ENCODE measurements at places on chromosomes 16 and 17.

DNA sequence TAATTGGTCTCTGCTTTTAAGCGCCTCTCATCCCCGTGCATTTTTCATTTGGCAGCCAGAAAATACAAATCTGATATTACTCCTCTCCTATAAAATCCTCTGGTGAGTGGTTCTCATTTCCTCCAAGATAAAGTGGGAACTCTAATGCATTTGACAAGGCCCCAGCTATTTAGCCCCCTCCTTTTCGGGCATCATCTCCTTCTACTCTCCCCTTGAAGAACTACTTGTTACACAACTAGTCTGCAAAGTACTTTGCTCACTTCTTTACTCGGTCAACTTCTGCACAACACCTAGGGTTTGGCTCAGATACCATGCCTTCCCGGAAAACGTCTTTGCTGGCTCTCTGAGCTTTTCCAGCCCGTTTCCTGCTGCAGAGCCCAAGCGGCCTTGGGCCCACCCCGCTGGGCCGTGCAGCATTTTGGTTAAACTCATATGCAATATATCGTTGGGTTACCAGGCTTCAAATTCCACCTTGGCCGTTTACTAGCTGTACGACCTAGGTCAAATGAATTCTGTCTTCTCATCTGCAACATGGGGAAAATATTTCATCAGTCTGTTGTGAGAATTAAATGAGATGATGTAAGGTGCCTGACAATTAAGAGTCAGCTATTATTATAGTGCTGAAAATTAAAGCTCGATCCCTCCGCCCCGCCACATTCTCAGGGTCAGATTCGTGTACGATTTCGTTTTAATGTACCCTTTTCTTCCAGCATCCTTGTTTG is 883 bp upstream of the TAF15 start:
- DNase-seq: no peak

GRCh38 chr17:9446528-9446927 is 129.1 kb downstream of the STX8 start:
- DNase-seq: no peak

- no peak for DNase-seq
Measured at GRCh38 chr16:15948532-15949209, 745 bp upstream of the ABCC1 start.

- DNase-seq: no peak
Measured at GRCh38 chr16:12587646-12588277, 215.9 kb downstream of the CPPED1 start.

- no peak for DNase-seq
Measured at GRCh38 chr17:50562242-50563091, 2.0 kb downstream of the CACNA1G start.

- DNase-seq: no peak
Measured at GRCh38 chr17:62062302-62062701, 2.8 kb downstream of the MED13 start.

DNA sequence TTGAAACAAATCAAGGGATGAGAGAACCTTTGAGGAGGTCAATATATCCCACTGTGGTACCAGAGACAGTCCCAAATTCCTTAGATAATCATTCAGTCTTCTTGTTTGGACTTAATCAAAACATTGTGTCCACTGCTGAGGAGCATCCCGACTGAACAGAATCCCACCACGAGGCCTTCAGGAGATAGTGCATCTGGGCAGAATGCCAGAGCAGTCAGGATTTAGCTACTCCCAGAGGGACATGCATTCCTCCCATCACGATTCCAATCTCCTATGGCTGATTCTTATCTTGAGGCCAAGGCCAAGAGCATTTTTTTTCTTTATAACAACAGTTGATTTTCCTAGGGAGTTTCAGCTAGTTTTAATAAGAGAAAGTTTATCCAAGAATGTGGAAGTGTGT is 87.4 kb upstream of the COX10 start:
- DNase-seq: no peak

- no peak for DNase-seq
Measured at GRCh38 chr16:63230421-63231040, 1194.3 kb upstream of the CDH8 start.

All from iPS-NIHi11 (cell line).